GM03348 (cell line): ENCODE measurements at places on chromosomes 11 and 22.

DNA sequence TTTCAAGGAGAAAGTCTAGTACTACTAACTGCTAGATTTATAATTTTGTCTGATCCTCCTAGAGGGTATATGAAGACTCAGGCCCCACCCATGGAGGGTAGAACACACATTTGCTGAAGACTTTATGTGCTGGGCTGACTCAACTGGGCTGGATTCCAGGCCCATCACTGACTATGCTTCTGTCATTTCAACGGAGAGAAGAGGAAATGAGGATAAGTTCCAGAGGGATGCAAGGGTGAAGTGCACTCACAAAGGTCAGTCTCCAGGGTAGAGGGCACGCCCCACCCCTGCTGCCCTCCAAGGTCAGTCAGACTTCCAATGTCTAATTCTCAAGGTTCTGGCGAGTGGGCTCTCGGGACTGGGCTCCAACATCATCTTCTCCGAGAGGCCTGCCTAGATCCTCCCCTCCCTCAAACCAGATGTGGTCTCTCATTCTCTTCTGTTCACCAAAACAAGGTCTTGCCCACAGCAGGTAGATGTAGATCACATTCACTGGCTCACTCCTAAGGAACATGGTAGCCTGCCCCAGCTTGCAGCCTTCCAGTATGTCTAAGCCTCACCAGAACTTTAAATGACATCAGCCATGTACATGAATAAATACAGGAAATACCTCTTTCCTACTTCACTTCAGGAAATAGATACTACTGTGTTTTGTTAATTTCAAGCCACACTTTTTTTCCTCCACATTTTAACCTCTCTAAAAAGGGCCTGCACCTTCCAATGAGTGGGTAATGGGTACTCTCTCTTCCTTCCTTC lies 7.3 kb upstream of the C11orf86 start:
- DNase-seq = peak; percentile 71

GRCh38 chr11:43917851-43918250 lies 24.6 kb upstream of the C11orf96 start:
- DNase-seq = no peak

GRCh38 chr22:48315439-48316256 lies 1512.0 kb downstream of the BRD1 start:
- no peak for DNase-seq

GRCh38 chr11:63551091-63551888 lies 11.9 kb downstream of the PLAAT2 start:
- DNase-seq = no peak

GRCh38 chr11:131888230-131888855 lies 517.9 kb downstream of the NTM start:
- peak; percentile 77 for DNase-seq

DNA sequence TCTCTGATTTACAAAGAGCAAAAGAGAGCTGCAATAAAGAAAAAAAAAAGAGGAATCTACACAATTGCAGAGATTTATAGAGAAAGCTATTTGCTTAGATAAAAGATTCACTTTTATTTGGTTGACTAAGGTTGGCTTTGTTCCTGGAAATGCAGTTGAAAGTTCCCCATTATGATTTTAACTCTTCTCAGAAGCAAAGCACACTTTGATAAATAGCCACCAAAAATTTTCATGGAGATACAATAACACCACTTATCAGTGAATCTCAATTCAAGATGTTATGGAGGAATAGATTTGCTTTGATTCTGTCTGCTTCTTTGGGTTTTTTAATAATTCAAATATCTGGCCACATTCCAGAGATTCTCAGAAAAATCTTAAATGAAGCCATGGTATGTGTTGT lies 88.5 kb upstream of the ANO3 start:
- no peak for DNase-seq

GRCh38 chr11:19793326-19793725 lies 80.7 kb downstream of the NAV2 start:
- DNase-seq = no peak

- DNase-seq = no peak
Measured at GRCh38 chr11:120667281-120667680, 155.7 kb downstream of the GRIK4 start.

DNA sequence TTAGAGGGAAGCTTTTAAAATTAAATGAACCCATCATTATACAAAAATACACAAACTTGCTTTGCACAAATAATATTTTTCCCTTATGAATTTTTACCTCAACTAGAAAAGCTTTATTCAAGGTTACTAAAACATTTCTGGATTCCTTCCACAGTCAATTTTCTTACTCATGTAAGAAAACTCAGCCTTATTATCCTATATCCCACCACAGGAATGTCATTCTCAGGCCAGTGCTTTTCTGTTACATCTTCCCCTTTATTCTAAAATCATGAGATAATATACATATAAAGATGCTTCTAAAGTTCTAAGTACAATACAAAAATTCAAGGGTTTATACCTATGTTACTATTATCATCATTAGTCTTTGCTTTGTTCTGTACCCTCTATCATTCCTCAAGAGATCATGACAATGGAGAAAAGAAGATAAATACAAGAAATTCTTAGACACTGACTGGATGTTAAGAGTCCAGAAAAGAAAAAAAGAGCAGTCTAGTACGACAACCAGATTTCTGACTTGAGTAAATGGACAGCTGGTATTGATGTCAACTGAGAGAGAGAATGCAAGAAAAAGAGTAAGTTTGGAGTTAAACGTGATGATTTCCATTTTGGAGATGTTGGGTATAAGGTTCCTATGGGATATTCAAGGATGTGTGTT lies 60.3 kb downstream of the MTMR2 start:
- peak; percentile 37 for DNase-seq

DNA sequence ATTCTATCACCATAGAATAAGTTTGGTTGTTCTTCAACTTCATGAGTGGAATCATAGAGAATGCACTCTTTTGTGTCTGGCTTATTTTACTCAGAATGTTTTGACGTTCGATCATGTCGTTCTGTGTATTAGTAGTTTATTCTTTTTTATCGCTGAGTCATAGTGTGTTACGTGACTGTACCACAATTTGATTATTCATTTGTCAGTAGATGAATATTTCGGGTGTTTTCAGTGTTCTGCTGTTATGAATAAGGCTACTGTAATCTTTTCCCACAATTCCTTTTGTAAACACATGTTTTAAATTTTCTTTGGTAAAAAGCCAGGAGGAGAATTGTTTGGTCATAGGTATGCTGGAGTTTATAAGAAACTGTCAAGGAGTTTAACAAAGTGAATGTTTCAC lies 279.9 kb upstream of the B3GAT1 start:
- no peak for DNase-seq

GRCh38 chr11:81870066-81870412 lies 863.6 kb downstream of the FAM181B start:
- DNase-seq = no peak

DNA sequence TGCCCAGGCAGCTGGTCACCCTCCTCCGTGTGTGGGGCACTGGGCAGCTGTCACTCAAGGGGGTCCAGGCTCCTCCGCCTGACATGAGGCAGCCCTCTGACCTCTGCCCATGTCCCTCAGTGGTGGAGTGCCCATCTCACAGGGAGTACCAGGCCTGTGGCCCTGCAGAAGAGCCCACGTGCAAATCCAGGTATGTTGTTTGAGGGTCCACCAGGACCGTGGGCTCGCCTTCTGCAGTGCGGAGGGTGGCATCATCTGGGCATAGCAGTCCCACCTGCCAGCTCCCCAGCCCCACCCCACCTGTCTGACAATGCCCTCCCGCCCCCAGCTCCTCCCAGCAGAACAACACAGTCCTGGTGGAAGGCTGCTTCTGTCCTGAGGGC lies 30.5 kb downstream of the MUC2 start:
- DNase-seq = no peak

- no peak for DNase-seq
Measured at GRCh38 chr22:23913306-23913660, 19.1 kb downstream of the MIF start.

DNA sequence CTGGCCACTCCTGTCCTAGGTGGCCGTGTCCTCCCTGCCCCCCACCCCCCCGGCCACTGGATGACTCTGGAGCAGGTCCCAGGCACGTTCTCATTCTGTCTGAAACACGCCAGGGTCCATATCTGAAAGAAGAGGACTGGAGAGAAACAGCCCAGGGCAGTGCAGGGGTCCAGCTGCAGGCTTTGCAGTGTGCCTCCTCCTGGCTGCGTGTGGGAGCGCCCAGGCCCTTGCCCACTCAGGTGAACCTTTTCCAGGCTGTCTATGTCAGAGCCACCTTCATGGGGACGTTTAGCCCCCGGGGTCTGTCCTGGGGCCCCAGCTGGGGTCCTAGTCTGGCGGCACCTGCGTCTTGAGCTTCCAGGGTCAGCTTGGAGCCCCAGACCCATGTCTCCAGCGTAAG lies 15.6 kb downstream of the GRAMD4 start:
- DNase-seq = no peak

- DNase-seq = no peak
Measured at GRCh38 chr11:945986-946385, 20.3 kb downstream of the AP2A2 start.

DNA sequence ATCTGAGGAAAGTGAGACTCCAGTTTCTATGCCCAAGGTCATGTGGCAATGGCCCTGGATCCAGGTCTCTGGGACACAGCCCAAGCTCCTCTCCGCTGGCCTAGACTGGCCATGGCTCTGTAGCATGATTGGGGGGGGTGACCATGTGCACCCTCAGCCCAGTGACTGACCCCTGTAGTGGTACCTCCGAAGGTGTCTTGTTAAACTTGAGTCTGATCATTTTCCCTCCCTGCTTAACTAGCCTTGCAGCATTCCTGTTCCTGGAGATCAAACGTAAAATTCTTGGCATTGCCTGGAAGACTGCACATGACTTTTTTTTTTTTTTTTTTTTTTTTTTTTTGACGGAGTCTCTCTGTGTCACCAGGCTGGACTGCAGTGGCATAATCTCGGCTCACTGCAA lies 1116.0 kb downstream of the TBC1D22A start:
- no peak for DNase-seq

DNA sequence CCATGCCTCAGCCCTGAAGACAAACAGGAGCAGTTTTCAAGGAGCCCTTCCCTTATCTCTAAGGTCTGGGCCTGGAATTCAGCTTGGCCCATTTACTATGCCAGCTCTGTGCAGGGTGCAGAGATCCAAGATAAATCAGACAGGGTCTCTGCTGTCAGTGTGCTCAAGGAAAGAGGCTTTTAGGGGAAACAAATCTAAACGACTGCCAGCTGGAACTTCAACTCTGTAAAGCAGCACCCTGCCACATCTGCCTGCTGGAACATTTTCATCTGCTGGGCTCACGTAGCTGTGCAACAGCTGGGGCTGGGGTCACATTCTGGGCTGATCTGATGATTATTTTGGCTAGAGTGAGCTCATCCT lies 19.8 kb upstream of the EHF start:
- no peak for DNase-seq

GRCh38 chr11:2447253-2447950 lies 2.6 kb downstream of the KCNQ1 start:
- DNase-seq = no peak

DNA sequence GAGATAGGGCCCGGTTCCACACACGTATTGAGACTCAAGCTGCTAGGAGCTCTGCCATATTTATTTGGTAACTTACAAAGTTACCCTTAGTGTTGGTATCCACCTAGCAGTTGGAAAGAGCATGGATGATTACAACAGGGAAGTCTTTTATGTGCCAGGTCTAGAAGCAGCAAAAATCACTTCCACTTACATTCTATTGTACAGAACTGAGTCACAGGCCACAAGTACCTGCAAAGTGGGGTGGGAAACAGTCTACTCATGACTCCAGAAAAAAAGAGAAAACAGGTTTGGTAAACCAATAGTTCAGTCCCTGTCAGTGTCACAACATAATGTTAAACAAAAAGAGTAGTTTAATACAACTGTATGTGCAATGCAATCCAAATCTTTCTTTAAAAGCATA lies 279.6 kb upstream of the PITPNB start:
- no peak for DNase-seq

DNA sequence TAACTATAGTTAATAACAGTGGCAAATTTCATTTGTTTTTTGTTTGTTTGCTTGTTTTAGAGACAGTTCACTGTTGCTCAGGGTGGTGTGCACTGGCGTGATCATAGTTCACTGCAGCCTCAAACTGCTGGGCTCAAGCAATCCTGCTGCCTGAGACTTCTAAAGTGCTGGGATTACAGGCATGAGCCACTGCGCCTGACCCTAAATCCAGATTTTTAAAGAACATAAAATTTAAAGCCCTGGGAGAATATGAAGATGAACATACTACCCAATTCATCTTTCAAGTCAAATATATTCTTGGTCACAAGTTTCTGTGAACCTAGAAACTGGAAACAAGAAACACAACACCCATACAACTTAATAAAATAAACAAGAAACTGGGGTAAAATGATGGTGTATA lies 28.1 kb downstream of the RRAS2 start:
- no peak for DNase-seq

DNA sequence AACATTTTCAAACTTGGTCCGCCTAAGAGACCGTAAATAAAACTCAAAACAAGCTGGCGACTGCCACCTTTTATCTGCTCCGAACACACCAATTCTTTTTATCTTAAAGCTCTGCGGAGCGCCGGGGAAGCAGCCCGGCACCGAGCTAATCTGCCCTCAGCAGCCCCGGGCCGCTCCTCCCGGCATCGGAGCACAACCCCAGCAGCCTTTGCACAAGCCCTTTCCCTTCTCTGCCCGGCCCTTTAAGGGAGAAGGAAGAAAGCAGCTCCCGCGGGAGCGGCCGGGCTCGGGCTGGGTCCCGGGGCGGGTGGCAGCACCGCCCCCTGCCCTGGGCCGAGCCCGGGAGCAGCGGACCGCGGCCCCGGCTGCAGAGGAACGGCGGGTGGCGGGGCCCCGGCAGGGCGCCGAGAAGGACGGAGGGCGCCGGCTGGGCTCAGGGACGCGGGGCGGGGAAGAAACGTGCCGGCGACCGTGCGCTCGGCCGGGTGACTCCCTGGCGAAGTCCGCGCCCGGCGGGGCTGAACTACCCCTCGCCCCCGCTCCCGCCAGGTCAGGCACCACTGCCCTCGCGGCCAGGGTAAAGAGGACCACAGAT lies 133.6 kb upstream of the C11orf58 start:
- DNase-seq = peak; percentile 73

GRCh38 chr11:66150140-66150539 lies 80.1 kb downstream of the PACS1 start:
- DNase-seq = no peak
